Upper lobe of right lung (tissue), 1 donor: ENCODE measurements at places on chromosomes 13 and 19. TPM values are rescaled to one million over a fixed set of nuclear protein-coding genes. Genes with fewer than 3 reads are reported as not detected.
A peak's percentile ranks its signal among the peaks of the same experiment; 100 is the strongest.

NCAN gene
- total RNA-seq = not detected

PRX gene
- 36.2 TPM for total RNA-seq

ZNF763 gene
- 5.2 TPM for total RNA-seq

- H3K4me3 ChIP-seq = peak overlapping the region; percentile 91
- peaks cover 7% of the 10 kb centered on the region for H3K4me1 ChIP-seq
- H3K27ac ChIP-seq = peak overlapping the region; percentile 51
- no peak for DNase-seq
- no peaks in the 10 kb centered on the region for H3K27me3 ChIP-seq
Observed at GRCh38 chr19:56595548-56595899, 422 bp downstream of the ZNF71 start.

GRCh38 chr19:44611812-44612295, 1.5 kb upstream of the IGSF23 start:
- peak overlapping the region; percentile 24 for H3K27ac ChIP-seq
- no peaks in the 10 kb centered on the region for H3K36me3 ChIP-seq
- no peak overlapping the region for H3K4me3 ChIP-seq
- no peaks in the 10 kb centered on the region for H3K27me3 ChIP-seq
- peaks cover 13% of the 10 kb centered on the region for H3K4me1 ChIP-seq

DNA sequence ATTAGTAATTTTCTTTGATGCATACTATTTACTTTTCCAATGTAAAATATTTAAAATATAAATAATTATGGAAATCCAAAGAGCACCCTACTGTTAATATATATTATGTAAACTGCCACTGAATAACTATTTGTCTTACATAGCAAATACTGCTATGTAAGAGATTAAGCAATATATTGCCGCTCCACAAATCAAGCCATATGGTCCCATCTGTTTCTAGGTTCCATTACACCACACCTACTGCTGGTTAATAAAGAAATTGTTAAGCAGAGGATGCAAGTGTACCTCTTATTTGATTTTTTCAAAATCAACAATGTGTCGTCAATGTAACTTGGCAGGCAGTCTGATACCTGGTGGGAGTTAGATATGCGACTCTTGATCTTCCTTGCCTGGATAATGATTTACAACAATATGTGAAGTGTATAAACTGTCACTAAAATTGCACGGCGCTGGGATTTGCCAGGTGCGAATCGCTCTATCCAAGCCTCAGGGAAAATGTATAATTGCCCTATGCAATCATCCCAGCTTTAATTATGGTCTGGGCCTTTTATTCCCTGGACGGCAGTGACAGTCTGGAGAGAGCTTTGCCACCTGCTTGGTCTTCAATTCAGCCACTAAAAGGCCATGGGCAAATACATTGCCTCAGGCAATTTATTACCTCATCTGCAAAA, 16.0 kb downstream of the SMAD9 start:
- DNase-seq = no peak
- no peak overlapping the region for H3K27ac ChIP-seq
- H3K36me3 ChIP-seq = no peaks in the 10 kb centered on the region

GRCh38 chr19:7636317-7636690, 606 bp upstream of the STXBP2 start:
- H3K27me3 ChIP-seq = peaks cover 5% of the 10 kb centered on the region
- peak overlapping the region; percentile 95 for H3K27ac ChIP-seq
- H3K36me3 ChIP-seq = peaks cover 7% of the 10 kb centered on the region
- H3K4me1 ChIP-seq = peaks cover 7% of the 10 kb centered on the region
- no peak for DNase-seq

GRCh38 chr19:8460516-8461298, 15.9 kb downstream of the HNRNPM start:
- no peak overlapping the region for H3K27ac ChIP-seq
- peaks cover 45% of the 10 kb centered on the region for H3K36me3 ChIP-seq
- no peaks in the 10 kb centered on the region for H3K27me3 ChIP-seq
- peaks cover 73% of the 10 kb centered on the region for H3K4me1 ChIP-seq

- H3K4me3 ChIP-seq = no peak overlapping the region
- DNase-seq = no peak
- peaks cover 21% of the 10 kb centered on the region for H3K36me3 ChIP-seq
- no peaks in the 10 kb centered on the region for H3K4me1 ChIP-seq
- H3K27ac ChIP-seq = no peak overlapping the region
Observed at GRCh38 chr19:29202281-29202680, 10.7 kb downstream of the UQCRFS1 start.

DNA sequence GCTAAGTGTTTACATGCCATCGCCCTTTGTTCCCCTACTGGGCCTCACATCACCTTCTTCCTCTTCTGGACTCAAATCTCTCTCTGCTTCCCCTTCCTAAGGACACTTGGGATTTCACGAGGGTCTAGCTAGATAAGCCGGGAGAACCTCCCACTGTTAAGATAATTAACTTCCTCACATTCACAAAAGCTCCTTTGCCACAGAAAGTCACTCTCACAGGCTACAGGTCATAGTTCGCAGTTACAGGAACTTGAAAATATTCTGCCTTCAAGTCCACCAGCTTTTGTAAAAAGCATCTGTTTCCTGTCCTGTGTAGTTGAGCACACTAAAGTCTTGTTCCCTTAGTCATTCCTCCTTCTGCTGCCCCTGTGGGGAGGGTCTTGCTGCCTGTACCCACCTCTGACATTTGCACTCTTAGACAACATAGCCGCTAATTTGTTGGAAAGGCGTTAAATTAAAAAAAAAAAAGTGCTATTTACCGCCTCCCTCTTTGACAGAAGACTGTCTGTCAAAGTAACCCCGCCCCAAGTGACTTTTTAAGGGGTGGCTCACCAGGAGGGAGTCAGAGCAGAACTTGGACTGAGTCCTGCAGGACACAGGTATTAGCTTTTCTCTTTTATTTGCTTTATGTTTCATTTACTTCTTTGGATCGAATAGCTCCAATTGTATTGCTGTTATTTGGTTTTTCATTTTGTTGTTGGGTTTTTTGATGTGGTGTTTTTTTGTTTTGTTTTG, 26.8 kb upstream of the CEACAM21 start:
- H3K4me3 ChIP-seq = peak overlapping the region; percentile 44
- peaks cover 3% of the 10 kb centered on the region for H3K27me3 ChIP-seq
- no peak for DNase-seq
- peaks cover 28% of the 10 kb centered on the region for H3K4me1 ChIP-seq

GRCh38 chr19:41755328-41755913, at the start of gene CEACAM6:
Gene CEACAM6 (plus strand): TSS chr19:41755530. CDS start chr19:41755639, 109 bp downstream.
- no peaks in the 10 kb centered on the region for H3K36me3 ChIP-seq
- H3K27ac ChIP-seq = peak within 1 kb of the TSS; percentile 48
- DNase-seq = no peak
- peak within 1 kb of the TSS; percentile 39 for H3K4me3 ChIP-seq
- no peaks in the 10 kb centered on the region for H3K27me3 ChIP-seq
- H3K4me1 ChIP-seq = no peaks in the 10 kb centered on the region

DNA sequence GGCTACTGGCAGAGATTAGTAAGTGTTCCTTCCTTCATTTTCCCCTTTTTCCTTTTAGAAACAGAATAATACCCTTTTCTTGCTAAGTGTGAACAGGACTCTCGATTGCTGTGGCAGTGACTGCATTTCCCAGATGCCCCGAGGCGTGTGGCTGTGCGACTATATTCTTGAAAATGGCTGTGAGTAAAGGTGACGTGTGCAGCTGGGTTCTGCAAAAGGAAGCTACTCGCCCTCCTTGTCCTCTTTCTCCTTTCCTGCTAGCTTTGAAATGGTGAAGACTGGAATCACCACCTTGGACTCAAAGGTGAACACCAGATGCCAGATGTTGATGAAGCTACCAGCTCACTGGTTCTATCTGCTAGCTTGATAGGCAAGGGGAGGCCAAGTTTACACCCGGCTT, 121.4 kb downstream of the MIPEP start:
- no peak for DNase-seq
- H3K27me3 ChIP-seq = no peaks in the 10 kb centered on the region
- H3K4me1 ChIP-seq = no peaks in the 10 kb centered on the region
- H3K36me3 ChIP-seq = no peaks in the 10 kb centered on the region
- no peak overlapping the region for H3K4me3 ChIP-seq

- no peaks in the 10 kb centered on the region for H3K27me3 ChIP-seq
- no peaks in the 10 kb centered on the region for H3K36me3 ChIP-seq
- H3K4me3 ChIP-seq = no peak overlapping the region
- no peak for DNase-seq
- H3K27ac ChIP-seq = no peak overlapping the region
- H3K4me1 ChIP-seq = no peaks in the 10 kb centered on the region
Observed at GRCh38 chr19:40639638-40639982, 38.4 kb downstream of the LTBP4 start.
